Spinal cord (tissue), 10 donors: ENCODE measurements at places on chromosomes 4 and X. TPM values are rescaled to one million over a fixed set of nuclear protein-coding genes. Genes with fewer than 3 reads are reported as not detected.

GRCh38 chr4:15007201-15007600 is 4.9 kb downstream of the CPEB2 start:
- peaks cover 3% of the 10 kb centered on the region for H3K4me1 ChIP-seq
- H3K4me3 ChIP-seq: peak overlapping the region; percentile 6
- H3K36me3 ChIP-seq: no peaks in the 10 kb centered on the region
- DNase-seq: peak; percentile 31

GRCh38 chr4:7787067-7787466 is 152.6 kb downstream of the AFAP1 start:
- no peaks in the 10 kb centered on the region for H3K27me3 ChIP-seq
- no peak for DNase-seq
- H3K4me1 ChIP-seq: peaks cover 5% of the 10 kb centered on the region
- H3K36me3 ChIP-seq: peaks cover 40% of the 10 kb centered on the region
- H3K27ac ChIP-seq: no peak overlapping the region
- H3K4me3 ChIP-seq: no peak overlapping the region

DNA sequence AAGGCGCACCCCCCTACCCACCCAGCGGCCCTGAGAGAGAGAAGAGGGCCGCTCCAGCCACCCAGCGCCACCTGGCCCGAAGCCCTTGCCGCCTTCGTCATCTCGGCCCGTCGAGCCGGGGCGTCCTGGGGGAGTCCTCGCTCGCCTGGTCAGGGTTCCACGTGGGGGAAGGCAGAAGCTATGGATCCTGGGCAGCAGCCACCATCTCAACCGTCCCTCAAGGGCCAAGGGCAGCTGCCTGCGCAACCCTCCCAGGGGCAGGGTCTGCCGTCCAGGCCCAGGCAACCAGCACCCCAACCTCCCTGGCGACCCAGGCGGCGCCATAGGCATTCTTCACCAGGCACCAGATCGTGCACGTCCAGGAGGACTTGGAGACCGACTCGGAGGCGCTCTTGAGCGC is 51.5 kb upstream of the IL13RA2 start:
- no peaks in the 10 kb centered on the region for H3K36me3 ChIP-seq
- H3K4me3 ChIP-seq: no peak overlapping the region
- no peak for DNase-seq
- no peaks in the 10 kb centered on the region for H3K27me3 ChIP-seq

DNA sequence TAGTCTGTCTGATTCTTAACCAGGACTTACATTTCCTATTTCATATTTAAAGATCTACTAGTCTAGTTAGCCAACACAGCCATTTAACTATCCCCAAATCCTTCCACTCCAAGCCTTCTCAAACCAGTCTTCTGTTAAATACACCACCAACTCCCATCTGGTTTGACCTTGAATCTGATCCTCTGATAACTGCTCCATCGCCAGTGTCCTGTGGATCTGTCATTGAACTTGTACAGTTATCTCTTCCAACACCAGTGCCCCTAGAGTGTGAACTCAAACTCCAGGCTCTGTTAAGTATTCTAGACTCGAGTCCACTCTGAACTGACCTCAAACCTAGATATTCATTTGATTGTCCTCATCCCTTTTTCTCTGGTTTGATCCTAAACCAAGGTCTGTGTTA is 14.4 kb downstream of the WDR13 start:
- no peaks in the 10 kb centered on the region for H3K27me3 ChIP-seq
- H3K4me3 ChIP-seq: no peak overlapping the region
- H3K27ac ChIP-seq: no peak overlapping the region
- DNase-seq: no peak

The PAGE2 gene
- total RNA-seq: not detected

The UGT2A3 gene
- total RNA-seq: not detected

DNA sequence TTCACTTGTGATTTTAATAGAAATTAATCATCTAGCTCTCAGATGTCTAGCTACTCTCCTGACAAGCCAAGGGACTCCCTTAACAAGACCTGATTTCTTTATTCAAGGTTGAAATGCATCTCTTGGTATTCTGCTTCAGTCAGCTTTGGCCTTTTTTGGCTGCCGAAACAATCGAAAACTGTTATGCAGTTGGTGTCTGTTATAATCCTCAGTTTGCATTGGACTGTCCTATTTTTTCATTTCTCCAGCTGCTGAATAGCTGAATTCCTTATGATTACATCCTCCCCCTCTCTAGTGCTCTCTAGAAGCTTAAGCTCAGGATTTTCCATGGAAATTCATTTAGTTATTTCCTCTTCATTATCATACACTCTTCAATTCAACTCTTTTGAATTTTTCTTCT is 177.2 kb downstream of the TRIML1 start:
- H3K27ac ChIP-seq: no peak overlapping the region
- no peak for DNase-seq
- no peaks in the 10 kb centered on the region for H3K4me1 ChIP-seq
- no peaks in the 10 kb centered on the region for H3K27me3 ChIP-seq

- DNase-seq: no peak
- no peak overlapping the region for H3K27ac ChIP-seq
- H3K4me1 ChIP-seq: no peaks in the 10 kb centered on the region
Observed at GRCh38 chr4:158913766-158914165, 144.9 kb downstream of the FNIP2 start.

DNA sequence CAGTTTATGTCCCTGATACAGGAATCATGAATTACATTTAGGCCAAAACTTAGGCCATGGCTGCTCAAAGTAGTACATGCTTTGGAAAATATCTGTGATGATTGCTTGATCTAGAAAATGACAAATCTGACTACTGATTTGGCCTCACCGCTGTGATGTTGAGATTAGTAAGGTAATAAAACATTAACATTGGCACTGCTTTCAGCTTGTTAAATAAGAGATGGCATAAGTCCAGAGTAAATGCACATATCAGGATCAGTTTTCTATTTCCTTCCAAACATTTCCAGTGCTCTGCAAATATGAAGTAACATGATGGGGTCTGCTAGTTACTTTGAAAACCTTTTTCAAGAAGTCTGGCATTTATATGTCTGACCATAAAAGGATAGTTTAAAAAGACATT is 687.3 kb upstream of the ACTRT1 start:
- H3K4me3 ChIP-seq: no peak overlapping the region
- no peak overlapping the region for H3K27ac ChIP-seq
- DNase-seq: no peak
- H3K4me1 ChIP-seq: no peaks in the 10 kb centered on the region
- no peaks in the 10 kb centered on the region for H3K36me3 ChIP-seq

- DNase-seq: no peak
- H3K27me3 ChIP-seq: no peaks in the 10 kb centered on the region
- no peaks in the 10 kb centered on the region for H3K4me1 ChIP-seq
- no peak overlapping the region for H3K27ac ChIP-seq
- H3K36me3 ChIP-seq: no peaks in the 10 kb centered on the region
- no peak overlapping the region for H3K4me3 ChIP-seq
Observed at GRCh38 chr4:163804001-163804400, 309.5 kb downstream of the TMA16 start.

GRCh38 chrX:41862562-41863184 is 60.7 kb downstream of the CASK start:
- peaks cover 2% of the 10 kb centered on the region for H3K27me3 ChIP-seq
- H3K27ac ChIP-seq: no peak overlapping the region
- no peak for DNase-seq
- no peaks in the 10 kb centered on the region for H3K36me3 ChIP-seq
- no peaks in the 10 kb centered on the region for H3K4me1 ChIP-seq

GRCh38 chrX:54482839-54483593 is 13.0 kb downstream of the FGD1 start:
- no peaks in the 10 kb centered on the region for H3K36me3 ChIP-seq
- H3K27ac ChIP-seq: peak overlapping the region; percentile 69
- H3K4me1 ChIP-seq: peaks cover 46% of the 10 kb centered on the region
- H3K4me3 ChIP-seq: no peak overlapping the region
- DNase-seq: no peak
- no peaks in the 10 kb centered on the region for H3K27me3 ChIP-seq

DNA sequence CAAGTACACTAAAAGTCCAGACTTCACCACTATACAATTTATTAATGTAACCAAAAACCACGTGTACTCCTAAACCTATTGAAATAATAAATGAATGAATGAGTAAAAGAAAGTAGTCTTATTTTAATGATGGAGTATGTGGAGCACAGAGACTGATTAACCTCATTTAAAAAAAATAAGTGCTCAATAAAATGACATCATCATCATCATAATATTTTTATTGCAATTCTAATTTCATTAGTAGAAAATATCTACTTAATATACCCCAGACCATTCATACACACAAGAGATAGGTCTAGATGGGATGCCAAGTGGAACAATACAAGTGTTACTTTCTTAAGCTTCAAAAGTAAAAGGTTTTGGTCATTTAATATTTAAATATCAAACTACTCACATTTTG is 133.1 kb downstream of the ASB9 start:
- H3K27me3 ChIP-seq: peaks cover 2% of the 10 kb centered on the region
- no peaks in the 10 kb centered on the region for H3K36me3 ChIP-seq
- H3K27ac ChIP-seq: no peak overlapping the region
- no peak for DNase-seq
- H3K4me1 ChIP-seq: no peaks in the 10 kb centered on the region
- H3K4me3 ChIP-seq: no peak overlapping the region

- no peak for DNase-seq
- H3K36me3 ChIP-seq: no peaks in the 10 kb centered on the region
- no peak overlapping the region for H3K27ac ChIP-seq
- no peaks in the 10 kb centered on the region for H3K4me1 ChIP-seq
Observed at GRCh38 chr4:183130328-183131155, 31.5 kb downstream of the WWC2 start.

DNA sequence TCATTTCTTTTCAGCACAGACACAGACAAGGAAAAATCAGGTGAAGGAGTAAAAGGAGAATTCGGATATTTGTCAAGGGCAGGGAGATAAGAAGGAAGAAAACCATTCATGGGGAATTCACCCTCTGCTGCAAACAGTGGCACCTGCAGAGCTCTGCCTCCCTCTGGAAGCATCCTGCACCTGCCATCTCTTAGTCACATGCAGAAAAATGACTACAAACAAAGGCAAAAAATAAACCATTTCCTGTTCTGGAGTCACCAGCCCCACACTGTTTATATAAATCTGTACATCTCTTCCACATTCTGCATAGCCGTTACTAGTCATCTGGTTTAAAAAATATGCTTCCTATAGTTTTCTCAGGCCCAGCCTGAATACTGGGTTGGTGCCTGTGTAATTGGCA is 205.3 kb downstream of the ARAP2 start:
- H3K4me1 ChIP-seq: no peaks in the 10 kb centered on the region
- H3K36me3 ChIP-seq: no peaks in the 10 kb centered on the region
- H3K4me3 ChIP-seq: no peak overlapping the region
- H3K27me3 ChIP-seq: no peaks in the 10 kb centered on the region
- H3K27ac ChIP-seq: no peak overlapping the region
- no peak for DNase-seq

GRCh38 chrX:10350981-10351380 is 194.2 kb downstream of the CLCN4 start:
- no peak overlapping the region for H3K27ac ChIP-seq
- no peaks in the 10 kb centered on the region for H3K36me3 ChIP-seq
- no peaks in the 10 kb centered on the region for H3K4me1 ChIP-seq
- no peak for DNase-seq

The TMEM154 gene
- 2.3 TPM for total RNA-seq

The MAOB gene
- 5.6 TPM for total RNA-seq

The SLBP gene
- 37.0 TPM for total RNA-seq

GRCh38 chrX:68588602-68589371 is 58.7 kb upstream of the STARD8 start:
- no peak overlapping the region for H3K4me3 ChIP-seq
- no peaks in the 10 kb centered on the region for H3K27me3 ChIP-seq
- no peak for DNase-seq
- no peaks in the 10 kb centered on the region for H3K4me1 ChIP-seq

DNA sequence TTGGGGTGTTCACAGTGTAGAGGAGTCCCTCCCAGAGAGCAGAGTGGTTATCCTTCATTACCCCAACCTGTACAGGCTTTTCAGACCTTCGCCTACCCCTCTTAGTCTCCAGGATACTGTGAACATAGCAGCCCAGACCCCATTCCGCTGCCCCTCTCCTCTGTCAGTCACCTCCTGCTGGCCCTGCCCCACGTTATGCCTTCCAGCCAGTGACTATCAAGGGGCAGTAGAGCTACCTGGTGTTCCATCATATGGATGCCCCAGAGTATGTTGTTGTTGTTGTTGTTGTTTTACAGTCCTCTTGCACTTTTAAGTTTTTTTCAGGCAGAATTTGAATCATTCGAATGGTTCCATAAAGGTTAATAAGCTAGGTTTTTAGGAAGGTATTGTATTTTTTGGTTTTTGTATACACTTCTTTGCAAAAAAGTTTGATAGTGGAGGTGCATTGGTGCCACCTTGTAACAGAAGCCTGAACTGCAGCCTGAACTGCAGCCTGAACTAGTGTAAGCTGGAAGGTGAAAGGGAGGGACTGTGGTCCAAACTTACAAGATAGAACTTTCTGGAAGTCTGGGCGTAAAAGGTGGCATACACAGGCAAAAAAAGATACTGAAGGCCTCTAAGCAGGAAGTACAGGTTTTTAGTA is 101.4 kb upstream of the RAB40AL start:
- H3K4me3 ChIP-seq: no peak overlapping the region
- H3K27ac ChIP-seq: no peak overlapping the region
- H3K27me3 ChIP-seq: peaks cover 2% of the 10 kb centered on the region
- DNase-seq: peak; percentile 65

DNA sequence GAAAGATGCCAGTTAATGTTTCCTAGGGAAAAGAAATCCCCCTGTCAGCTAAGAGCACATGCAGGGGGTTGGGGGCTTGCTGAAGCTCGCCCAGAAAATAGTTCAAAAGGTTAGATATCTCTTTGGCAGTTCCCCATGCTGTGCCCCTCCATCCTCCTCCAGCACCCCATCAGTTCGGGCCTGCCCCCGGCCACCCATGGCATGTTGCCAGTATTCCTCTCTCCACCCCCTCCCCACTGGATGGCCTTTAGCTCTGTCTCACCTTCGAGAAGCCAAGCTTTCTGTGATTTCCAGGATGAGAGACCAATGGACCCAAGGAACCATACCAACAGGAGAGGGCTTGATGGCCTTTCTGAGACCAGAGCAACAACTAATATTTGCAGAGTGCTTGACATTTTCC is 5.2 kb downstream of the RAB33A start:
- H3K36me3 ChIP-seq: no peaks in the 10 kb centered on the region
- no peaks in the 10 kb centered on the region for H3K27me3 ChIP-seq
- H3K4me3 ChIP-seq: no peak overlapping the region
- no peak overlapping the region for H3K27ac ChIP-seq
- peaks cover 24% of the 10 kb centered on the region for H3K4me1 ChIP-seq

DNA sequence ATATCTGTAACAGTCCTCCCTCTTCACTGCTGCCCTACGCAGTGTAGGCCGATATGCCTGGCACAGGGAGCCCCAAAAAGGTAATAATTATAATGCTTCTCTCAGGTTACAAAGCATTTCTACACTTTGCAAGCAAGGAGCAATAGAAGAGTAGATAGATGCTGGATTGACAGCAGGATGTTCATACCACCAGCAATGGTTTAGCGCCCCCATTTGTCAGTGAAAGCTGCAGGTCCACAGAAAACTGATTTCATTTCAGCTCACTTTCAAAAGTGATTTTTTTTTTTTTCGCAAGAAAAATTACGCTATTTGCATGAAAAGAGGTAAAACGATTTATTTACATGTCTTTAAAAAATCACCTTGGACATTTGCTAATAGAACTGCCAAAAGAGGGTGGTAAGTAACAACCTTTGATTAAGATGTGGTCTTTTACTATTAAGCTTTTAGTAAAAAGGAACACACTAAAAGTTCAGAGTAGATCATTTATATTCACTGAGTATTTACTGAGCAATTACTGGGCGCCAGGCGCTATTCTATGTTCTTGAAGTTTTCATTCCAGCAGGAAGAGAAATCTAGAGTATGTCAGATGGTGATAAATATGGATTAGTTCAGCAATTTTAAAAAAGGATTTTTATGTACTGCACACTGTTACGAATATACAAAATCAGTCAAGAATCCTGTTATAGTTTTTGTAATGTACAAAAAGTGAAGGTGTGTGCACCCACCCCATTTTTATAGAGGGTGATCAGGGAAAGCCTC is 34.4 kb downstream of the HPF1 start:
- no peak overlapping the region for H3K27ac ChIP-seq
- DNase-seq: peak; percentile 57
- peaks cover 5% of the 10 kb centered on the region for H3K36me3 ChIP-seq
- no peak overlapping the region for H3K4me3 ChIP-seq
- no peaks in the 10 kb centered on the region for H3K4me1 ChIP-seq
